Fibroblast of skin of left biceps (primary cell): ENCODE measurements at places on chromosomes 4 and X.
A peak's percentile ranks its signal among the peaks of the same experiment; 100 is the strongest.

- no peak for DNase-seq
Measured at GRCh38 chr4:95560774-95561173, 12.0 kb upstream of the UNC5C start.

- DNase-seq, result no peak
Measured at GRCh38 chr4:128917781-128918180, 108.3 kb downstream of the JADE1 start.

DNA sequence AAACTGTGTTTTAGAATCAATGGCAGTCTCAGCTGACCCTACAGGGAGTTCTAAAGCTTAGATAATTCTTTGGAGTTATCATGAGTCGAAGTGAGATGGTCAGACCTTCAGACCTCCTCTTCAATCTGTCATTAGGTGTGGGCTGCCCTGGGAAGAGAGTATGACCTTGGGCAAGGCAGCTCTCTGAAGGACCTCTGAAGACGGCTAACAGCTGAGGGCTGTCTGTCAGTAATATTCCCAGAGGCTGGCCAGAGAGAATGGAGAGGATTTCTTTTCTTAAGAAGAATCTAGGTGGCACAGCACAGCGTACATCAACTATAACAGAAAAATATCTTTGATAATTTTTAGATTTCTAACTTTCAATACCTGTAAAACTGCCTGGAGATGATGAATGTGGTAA lies 379.4 kb downstream of the ZNF674 start:
- DNase-seq, result no peak

DNA sequence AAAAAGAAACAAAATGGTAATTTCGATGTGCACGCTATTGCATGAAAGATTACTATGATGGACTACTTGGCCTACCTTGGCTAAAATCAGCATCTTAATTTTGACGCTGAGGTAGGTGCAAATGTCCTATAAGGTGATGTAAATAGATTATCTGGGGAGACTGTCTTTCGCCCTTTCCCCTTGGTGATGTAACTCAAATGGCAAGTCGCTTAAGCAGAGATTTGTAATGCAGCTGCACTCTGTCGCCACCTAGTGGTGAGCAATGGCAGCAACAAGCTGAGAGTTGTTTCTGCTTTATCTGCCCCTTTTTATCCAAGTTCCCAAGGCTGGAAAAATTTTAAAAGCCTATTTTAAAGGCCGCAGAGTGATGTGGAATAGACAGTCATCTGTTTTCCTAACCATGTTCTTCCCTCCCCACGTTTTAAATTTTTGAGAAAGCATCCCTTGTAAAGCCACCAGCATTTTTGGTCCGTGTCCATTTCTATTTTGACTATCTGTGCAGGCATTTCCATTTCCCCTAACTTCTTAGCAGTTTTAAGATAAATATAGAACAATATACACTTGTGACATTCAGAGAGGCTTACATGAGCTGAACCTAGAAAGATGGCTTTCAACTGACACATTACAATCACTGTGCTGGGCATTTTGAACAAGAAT lies 62.4 kb upstream of the PDLIM3 start:
- peak; percentile 33 for DNase-seq

GRCh38 chr4:76639288-76639687 lies 204.3 kb downstream of the SHROOM3 start:
- DNase-seq, result no peak
